LoVo (cell line): ENCODE measurements at places on chromosomes 13 and 19.

DNA sequence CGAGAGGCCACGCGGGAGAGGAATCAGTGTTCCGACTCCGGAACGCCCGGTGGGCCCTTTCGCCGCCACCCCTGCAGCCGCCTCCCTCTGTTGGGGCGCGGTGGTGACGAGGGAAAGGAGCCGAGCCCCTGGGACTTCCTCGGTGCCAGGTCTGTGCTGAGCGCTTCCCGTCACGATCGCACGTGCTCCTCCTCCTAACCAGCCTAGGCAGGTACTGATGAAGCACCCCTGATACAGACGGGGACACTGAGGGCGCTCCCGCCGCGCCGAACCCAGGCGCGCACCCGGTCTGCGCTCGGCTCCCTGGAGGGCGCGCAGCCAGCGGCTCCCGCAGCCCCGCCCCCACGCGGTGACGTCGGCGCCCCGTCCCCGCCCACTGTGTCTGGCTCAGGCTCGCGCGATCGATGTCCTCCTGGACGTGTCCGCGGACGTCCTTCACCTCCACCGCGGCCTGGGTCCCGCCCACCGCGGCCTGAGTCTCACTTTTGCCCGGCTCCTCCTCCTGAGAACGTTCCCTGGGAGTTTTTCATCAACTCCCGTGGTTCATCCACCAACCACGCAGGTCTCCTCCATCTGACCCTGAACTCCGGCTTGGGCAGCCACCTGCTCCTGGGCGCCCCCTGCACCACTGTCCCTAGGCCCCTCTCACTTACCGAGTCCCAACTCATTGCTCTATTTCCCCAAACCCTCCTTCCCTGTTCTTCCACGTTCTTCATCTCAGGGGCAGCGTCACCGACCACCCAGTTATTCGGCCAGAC is 2.6 kb upstream of the KLK15 start:
- DNase-seq = peak; percentile 87

DNA sequence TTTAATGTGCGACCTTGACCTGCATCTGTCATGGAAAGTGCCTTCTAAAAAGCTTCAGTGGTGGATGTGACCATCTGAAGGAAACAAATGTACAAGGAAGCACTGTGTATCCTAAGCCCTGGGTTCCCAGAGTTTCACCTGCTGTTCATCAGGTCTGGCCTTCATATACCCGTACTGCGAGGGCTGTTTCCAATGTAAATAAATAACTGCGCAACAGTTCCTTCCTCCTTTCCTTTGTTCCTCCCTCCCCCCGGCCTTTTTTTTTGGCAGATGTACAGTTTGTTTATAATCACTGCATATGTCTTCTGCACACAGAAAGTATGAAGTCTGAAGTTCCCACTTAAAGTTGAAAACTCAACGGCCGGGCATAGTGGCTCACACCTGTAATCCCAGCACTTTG is 5.2 kb downstream of the FAAP24 start:
- no peak for DNase-seq

DNA sequence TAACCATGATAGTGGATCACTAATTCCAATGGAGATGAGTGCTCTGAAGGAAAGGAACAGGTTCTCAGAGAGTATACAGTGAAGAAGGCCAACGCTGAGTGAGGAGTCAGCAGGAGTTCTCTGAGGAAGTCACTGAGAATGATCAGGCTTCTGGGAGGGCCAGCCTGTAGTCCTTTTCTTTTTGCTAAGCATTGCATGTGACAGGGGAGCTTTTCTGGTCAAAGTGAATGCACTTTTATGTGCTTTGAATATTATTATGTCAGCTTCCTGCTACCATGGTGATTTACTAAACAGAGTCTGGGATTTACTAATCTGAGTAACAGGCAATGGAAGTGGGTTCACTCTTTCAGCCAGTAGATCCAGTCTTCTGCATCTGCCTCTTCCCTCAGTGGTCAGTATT is 81.1 kb upstream of the SERP2 start:
- no peak for DNase-seq

- DNase-seq = no peak
These were observed 229.8 kb downstream of the LHFPL6 start for GRCh38 chr13:39373145-39373544.

DNA sequence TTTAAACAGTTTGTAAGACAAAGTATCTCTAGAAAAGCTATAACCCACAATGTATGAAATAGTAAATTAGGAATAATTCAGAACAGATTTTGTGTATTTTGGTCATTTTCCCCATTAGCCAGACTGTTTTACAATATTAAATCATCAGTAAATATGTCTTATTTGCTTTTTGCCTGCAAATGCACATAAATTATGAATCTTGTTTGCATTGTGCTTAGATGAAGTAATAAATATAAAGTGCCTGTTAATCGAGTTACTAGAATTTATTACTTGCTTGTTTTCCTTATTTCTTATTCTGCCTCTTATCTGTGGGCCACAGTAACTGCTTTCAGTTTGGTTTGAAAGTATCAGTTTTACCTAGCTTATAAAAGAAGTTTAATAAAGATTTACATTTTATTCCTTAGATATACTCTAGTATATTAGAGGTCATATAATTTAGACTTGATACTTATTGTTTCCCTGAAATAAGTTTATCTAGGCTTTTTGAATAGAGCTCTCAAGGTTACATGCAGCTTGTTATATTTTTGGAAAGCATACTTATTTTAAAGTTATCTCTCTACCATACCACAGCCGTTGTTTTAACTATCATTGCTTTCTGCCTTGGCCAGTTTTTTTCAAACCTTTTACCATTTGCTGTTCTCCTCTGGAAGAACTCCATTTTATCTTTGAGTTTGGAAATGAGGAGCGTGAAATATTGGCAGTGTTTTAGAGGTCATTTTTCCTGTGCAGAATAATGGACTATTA is 238.0 kb downstream of the NBEA start:
- no peak for DNase-seq

- DNase-seq = no peak
These were observed 2.7 kb downstream of the PLAUR start for GRCh38 chr19:43667126-43667875.

GRCh38 chr19:17767559-17767958 is 16.3 kb downstream of the FCHO1 start:
- DNase-seq = no peak

- DNase-seq = no peak
These were observed 238.1 kb downstream of the FOXO1 start for GRCh38 chr13:40428354-40428753.

- DNase-seq = no peak
These were observed 818.9 kb downstream of the OLFM4 start for GRCh38 chr13:53847502-53847901.

GRCh38 chr19:53903055-53903680 is 5.9 kb upstream of the CACNG7 start:
- peak; percentile 48 for DNase-seq

DNA sequence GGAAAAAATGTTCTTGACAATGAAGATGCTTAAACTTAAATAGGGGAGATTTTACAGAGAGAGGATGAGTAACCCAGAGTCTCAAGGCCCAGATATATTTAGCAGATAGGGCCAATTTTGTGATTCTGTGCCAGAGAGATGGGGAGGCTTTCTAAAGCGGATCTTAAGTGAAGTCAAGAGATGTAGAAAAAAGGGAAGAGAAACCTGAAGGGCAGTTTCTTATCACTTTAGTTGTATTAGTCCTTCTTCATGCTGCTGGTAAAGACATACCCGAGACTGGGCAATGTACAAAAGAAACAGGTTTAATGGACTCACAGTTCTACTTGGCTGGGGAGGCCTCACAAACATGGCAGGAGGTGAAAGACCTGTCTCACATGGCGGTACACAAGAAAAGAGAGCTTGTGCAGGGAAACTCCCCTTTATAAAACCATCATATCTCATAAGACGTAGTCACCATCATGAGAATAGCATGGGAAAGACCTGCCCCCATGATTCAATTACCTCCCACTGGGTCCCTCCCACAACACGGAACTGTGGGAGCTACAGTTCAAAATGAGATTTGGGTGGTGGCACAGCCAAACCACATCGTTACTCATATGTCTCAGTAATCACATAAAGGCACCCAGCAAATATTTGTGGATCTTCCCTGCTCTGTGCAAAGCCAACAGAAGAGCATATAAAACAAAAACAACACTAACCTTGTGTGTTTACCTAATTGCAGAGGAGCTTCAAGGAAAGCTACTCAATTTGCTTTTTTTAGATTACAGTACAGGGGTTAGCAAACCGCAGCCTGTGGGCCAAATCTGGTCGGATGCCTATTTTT is 102.6 kb upstream of the MYCBP2 start:
- no peak for DNase-seq

DNA sequence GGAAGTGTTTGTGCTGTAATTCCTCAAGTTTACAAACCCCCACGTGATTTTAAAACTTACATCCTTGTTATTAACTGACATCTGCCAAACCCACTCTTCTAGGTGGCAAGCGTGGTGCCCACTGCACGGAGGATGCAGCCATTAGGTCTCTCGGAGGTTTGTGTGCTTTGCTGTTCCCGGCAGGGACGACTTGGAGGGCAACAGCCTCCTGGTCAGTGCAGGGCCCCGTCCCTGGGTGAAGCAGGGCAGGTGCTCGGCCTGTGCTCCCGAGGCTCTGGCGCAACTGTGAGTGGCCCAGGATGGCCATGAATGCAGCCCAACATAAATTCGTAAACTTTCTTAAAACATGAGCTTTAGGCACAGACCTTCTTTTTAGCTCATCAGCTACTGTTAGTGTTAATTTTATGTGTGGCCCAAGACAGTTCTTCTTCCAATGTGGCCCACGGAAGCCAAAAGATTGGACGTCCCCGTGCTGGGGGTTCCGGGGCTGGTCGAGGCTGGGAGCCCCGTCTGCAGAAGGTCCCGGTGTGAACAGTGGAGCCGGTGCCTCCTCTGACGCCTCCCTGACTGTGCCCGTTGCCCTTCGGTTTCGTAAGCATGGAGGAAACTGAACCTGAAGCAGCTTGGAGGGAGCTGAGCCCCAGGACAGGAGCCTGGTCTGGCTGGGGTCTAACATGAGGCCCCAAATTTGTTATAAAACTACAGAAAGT is 11.9 kb downstream of the GAS6 start:
- DNase-seq = no peak

DNA sequence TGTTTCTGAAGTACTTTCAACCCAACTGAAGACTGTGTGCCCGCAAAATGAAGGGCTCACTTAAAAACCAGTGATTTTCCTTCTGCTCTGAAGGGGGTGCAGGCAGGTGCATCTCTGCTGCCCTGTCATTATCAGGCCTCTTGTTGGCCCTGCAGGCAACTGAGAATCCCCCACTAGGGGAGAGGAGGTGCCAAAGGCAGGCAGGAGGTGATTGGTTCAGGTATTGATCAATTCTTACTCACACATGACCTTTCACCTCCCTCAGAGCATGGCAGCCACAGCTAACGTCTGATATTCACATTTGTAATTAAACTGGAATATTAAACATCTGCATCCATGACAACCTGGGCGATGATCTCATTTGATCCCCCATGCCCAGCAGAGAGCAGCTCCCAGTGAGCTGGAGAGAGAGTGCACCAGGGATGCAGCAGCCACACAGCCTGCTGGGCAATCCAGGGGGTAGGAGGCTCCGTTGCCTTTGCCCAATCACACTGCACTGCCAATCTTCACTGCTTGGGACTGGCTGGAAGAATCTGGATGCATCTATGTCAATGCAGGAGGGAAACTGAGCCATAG is 267.9 kb upstream of the TSHZ3 start:
- no peak for DNase-seq

GRCh38 chr13:109869312-109870237 is 83.2 kb upstream of the IRS2 start:
- DNase-seq = peak; percentile 18

DNA sequence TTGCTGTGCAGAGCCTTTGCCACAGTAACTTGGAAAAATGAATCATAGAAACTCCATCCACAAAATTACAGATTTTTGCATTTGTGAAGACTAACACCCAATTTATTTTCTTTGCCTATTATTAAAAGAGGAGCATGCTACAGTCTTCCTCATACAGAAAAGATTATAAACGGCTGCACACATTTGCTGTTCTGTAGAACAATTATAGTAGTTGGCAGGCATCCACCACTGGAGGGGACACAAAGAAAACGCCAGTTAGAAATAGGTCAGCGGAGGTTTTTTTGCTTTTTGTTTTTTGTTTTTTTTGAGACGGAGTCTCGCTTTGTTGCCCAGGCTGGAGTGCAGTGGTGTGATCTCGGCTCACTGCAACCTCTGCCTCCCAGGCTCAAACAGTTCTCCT is 51.6 kb downstream of the SACS start:
- DNase-seq = no peak

DNA sequence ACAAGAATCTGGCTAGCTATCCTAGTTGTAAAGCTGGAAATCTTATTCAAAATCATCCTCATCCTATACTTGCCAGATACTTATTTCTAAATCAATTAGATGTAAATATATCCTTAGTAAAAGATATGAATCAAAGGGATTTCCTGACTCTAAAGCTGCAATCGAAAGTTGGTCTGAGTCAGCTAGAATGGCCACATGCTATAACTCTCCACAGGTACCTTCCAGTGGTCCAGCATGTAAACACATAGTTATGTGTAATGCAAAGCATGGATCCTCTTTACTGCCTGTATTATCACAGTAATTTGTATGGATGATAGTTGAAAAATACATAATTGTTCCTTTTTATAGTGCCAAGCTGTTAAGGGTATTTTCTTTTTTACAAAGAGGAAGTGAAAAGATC is 27.4 kb downstream of the SLITRK6 start:
- DNase-seq = no peak

DNA sequence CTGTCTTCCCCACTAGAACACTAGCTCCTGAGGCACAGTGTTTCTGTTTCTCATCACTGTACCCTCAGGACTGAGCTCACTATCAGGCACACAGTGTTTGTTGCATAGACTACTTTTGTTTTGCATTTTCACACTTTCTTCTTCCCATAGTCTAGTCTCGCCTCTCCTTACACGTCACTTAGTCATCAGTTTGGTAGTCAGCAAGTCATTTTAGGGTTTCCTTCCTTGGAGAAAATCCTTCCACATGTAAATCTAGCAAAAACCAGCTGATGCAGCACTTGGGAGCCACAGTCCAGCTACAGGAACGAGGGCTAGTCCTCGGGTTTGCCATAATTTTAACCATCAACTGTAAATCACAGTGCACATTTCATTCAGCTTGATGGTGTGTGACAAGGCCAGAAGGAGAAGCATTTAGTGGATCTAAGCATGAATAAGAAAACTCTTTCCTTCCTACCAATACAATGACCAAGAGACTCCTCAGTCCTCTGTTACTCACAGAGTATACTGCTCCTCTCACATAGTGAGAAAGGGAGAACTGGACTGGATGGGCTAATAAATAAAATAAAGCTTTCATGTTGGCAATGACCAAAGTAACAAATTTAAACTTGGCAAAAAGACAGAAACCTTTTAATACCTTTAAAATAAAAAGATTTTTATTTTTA is 221.0 kb downstream of the KLF12 start:
- DNase-seq = no peak
